Stimulated activated CD4-positive, alpha-beta T cell treated with anti-CD3 and anti-CD28 coated beads, Interleukin-4, amount 100 ng/mL, for 4 hours (primary cell): ENCODE measurements at places on chromosomes 3 and 15.

DNA sequence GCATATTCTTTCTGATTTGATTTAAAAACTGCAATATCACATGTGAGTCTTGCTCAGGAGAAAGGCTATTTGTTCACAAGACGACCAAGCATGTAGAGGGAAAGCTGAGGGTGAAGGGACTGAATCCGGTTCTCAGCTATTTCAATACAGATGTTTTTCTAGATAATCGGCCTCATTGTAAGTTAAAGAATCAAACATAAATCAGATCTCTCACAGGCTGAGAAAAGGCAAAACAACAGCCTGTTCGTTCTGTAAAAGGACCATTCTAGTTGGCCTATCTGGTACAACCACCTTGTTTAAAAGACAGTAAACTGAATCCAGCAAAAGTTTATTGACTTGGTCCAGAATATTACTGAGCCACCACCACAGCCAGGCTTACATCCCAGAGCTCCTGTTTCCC lies 1045.7 kb upstream of the CFAP20DC start:
- DNase-seq, result no peak

- DNase-seq, result no peak
Measured at GRCh38 chr15:50077176-50077575, 41.9 kb downstream of the ATP8B4 start.

GRCh38 chr3:128372281-128372680 lies 94.4 kb downstream of the DNAJB8 start:
- DNase-seq, result no peak

DNA sequence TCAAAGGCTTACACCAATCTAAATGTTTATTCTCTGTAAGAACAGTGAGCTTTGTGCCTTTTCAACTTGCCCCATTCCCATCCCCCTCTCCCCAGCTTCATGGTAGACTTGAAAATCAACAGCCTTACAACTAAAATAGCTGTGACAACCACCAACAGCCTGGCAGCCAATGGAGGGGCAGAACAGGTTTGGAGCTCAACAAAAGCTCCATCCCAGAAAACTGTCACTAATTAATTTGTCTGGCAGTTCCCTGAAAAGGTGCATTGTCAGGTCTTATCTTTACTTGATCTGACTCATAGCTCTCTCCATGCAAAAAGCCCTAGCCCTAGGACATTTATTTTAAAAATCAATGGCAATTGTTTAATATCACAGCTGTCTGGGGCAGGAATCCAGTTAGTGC lies 22.6 kb downstream of the MTHFS start:
- DNase-seq, result no peak

- no peak for DNase-seq
Measured at GRCh38 chr3:84440291-84440690, 518.5 kb upstream of the CADM2 start.

- no peak for DNase-seq
Measured at GRCh38 chr3:100004931-100005330, 109.4 kb downstream of the FILIP1L start.

- no peak for DNase-seq
Measured at GRCh38 chr3:100796556-100796955, 87.3 kb downstream of the TFG start.

- DNase-seq, result no peak
Measured at GRCh38 chr15:90037961-90038631, 37.0 kb downstream of the ZNF710 start.

- DNase-seq, result peak; percentile 27
Measured at GRCh38 chr3:197791892-197792647, 1.0 kb downstream of the LRCH3 start.

DNA sequence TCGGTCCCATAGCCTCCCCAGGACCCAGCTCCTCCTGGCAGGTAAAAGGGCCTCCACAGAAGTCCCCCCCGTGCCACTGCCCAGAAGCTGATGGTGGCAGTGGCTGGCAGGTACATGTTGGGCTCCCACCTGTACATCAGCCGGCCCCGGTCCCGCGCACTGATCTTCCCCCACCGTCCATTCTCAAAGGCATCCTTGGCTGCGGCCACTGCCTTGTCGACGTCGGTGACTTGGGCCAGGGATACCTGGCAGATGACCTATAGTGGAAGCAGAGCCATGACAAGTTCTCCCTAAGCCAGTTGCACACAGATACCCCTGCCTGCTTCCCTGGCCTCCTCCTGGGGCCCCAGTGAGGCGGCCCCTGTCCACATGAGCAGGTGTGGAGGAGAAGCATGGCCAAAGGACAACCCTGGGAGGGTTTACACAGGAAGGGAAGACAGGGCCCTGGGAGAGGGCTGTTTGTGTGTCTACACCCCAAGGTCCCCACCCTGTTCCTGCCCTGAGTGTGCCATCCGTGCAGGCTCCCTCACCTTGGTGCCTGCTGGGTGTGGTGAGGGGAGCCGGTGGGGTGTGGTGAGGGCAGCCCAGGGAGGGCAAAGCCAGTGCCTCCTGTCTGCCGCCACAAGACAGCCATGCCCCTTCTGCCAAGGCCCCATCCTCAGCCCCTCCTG lies 44.8 kb downstream of the ALDH1L1 start:
- no peak for DNase-seq

DNA sequence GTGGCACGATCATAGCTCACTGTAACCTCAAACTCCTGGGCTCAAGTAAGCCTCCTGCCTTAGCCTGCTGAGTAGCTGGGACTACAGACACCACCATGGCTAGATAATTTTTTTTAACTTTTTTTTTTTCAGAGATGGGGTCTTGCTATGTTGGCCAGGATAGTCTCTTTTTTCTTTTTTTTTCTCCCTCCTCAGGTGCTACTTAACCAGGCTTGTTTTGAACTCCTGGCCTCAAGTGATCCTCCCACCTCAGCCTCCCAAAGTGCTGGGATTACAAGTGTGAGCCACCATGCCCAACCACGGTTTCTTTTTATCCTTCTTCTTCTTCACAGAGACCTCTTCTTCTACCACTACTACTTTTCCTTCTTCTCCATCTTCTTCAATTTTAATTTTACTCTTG lies 53.8 kb upstream of the MAP4 start:
- no peak for DNase-seq

DNA sequence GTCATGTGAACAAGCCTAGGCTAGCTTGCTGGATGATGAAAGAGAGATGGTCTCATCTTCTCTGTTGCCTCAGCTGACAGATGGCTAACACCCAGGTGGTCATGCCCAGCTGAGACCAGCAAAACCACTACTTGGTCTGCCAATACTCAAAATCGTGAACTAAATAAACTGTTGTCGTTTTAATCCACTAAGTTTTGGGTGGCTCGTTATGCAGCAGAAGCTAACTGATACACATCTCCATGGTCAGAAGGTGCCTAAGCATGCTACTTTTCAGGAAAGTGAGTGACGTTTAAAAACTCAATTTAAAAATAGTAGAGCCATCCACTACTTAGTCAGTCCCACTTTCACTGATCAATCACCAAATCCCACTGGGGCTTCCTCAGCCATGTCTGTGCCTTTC lies 52.8 kb downstream of the CCR4 start:
- DNase-seq, result no peak

DNA sequence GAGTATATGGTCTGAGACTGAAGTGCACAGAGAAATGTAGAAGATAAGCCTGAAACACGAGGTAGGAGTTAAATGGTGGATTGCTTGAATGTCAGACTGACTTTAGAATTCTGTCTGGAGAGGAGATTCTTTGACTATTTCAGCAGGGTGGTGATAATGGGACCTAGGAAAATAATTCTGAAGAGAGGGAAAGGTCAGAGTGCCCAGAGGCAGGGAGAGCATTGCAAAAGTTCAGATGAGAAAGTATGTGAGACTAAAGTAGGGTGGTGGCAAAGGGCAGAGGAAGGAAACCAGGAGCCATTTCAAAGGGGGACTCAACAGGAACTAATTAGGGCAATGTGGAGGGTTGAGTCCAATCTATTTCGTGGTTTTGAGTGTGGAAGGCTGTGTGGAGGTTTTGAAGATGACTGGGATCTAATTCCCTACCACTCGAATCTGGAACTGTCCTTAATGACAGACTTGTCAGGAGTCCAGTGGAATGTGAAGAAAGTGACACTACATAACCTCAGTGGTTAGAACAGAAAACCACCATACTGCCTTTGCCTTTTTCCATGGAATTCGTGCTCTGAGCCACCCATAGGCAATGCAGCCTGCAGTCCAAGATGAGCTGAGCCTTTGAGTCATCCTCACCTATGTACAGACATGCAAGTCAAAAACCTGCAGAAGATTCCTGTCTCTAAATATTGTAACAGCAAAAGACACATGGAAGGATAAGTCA lies 16.1 kb downstream of the CPOX start:
- no peak for DNase-seq

DNA sequence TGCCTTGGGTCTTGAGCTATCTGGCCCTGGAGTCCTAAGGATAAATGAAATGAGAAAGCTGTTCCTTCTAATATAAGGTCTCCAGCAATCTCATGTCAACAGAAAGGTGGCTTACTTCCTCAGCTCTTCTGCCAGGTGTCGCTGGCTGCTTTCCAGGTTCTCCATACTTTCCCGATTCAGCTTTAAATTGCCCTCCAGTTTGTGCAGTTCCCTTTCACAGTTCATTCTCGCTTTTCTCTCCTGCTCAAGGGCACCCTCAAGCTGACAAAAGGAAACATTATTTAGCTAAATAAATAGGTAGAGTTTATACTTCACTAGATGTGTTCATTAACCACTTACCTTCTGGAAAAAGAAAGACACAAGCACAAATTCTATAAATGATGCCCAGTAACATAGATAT lies 73.0 kb downstream of the MYH15 start:
- no peak for DNase-seq

- peak; percentile 24 for DNase-seq
Measured at GRCh38 chr3:194396859-194397756, 2.0 kb downstream of the GP5 start.

DNA sequence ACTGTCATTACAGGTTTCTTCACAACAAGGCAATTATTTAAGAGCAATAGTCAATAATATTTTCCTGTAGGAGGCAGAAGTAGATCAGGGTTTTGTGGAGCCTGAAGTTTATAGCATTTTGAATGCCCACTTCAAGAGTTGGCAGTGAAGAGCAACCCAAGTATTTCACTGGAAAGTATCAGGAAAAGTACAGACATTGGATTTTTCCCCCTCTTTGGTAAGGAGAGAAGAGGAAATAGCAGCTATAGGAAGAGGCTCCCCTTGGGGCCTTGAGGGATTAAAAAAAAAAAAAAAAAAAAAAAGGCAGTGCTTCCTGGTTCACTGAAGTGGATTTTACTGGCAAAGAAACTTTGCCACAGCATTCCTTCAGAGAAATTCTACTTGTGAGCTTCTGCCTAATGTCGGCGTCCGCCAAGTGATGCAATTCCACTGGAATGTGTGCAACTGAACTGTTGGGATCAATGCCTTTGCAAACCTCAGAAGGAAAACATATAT lies 5.7 kb upstream of the CNTN6 start:
- no peak for DNase-seq

- DNase-seq, result no peak
Measured at GRCh38 chr3:20232906-20233780, 47.1 kb upstream of the SGO1 start.

DNA sequence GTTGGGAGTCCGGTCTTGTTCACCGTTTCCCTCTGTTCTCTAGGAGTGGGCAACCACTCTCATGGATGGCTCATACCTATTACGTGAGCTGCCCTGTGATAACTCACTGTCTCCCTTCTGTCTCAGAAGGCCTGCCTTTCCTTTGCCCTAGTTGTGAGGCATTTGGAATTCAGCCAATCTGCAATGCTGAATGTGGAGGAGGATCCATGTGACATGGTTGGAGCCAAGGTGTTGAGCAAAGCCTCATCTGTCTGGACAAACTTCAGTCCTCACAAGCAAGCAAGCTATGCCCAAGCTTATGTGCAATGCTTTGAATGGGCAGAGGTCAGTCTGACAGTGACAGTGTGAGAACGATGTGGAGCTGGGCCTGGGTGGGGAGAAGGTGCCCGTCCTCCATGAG lies 37.8 kb upstream of the ATP10A start:
- DNase-seq, result no peak

DNA sequence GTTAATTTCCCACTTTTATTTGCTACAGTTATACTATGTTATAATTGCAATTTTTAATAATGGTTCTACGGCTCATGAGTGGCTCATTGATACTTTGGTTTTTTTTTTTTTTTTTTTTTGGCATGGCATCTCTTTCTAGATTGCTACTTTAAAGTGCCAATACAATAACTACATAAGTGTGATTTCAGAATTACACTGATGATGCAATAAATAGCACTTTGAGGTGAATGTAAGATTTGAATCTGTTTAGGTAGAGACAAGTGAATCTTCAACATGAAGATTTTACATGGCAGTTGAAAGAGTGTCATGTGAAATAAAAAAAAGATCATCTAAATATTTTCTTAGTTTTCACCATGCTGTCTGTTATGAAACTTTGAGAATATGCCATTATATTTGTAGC lies 75.7 kb downstream of the KBTBD8 start:
- DNase-seq, result no peak

GRCh38 chr3:126927401-126927750 lies 55.5 kb upstream of the PLXNA1 start:
- DNase-seq, result no peak

DNA sequence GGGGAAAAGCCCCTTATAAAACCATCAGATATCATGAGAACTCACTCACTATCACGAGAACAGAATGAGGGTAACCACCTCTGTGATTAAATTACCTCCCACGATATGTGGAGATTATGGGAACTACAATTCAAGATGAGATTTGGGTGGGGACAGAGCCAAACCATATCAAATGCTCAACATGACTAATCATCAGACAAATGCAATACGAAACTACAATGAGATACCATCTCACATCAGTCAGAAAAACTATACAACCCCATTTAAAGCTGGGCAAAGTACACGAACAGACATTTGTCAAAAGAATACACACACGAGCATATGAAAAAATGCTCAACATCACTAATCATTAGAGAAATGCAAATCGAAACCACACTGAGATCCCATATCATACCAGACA lies 67.7 kb downstream of the SCAPER start:
- no peak for DNase-seq

DNA sequence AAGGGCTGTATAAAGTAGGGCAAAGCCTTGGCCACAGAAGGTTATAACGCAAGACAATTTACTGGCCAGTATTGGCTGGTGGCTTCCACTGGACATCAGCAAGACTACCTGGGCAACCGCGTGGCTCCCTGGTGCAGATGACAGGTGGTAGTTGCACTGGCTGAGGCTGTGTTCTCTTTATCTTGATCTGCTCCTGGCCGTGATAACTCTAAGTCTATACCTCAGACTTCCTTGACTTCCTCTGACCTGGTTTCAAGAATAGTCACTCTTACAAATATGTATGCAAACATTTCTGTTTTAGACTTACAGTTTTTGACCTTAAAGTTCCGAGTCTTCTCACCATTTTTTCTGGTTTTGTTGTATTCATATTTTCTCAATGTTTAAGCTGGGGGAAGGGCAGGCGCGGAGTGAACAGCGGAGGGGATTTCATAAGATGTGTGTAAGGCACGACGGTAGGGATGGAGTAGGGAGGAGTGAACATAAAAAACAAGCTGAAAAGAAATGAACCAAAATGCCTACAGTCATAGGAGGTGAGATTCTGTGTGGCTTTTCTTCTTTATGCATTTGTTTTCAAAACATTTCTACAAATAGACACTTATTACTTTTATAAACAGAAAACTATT lies 15.2 kb upstream of the TMEM212 start:
- no peak for DNase-seq

- no peak for DNase-seq
Measured at GRCh38 chr3:153910387-153910786, 210.8 kb upstream of the ARHGEF26 start.

- no peak for DNase-seq
Measured at GRCh38 chr3:181933052-181933618, 221.4 kb downstream of the SOX2 start.
